HFFc6 (cell line): ENCODE measurements at places on chromosomes 4 and X. TPM values are rescaled to one million over a fixed set of nuclear protein-coding genes. Genes with fewer than 3 reads are reported as not detected.

DNA sequence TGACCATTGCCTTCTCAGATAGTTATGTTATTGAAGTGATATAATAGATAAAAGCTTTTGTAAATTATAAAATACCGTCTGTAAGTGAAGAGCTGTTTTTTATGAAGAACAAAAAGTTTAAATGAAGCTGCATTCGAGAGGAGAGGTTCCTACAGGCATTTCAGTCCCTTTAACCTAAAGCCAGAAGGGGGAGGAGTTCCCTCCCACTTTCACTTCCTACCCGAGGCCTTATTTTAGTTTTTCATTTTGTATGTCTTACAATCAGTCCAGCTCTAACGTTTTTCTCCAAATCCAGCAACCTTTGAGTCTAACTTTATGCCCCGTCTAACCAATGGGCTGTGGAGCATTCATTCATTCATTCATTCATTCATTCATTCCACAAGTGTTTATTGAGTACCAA, 16.5 kb upstream of the SOX3 start:
- no peak overlapping the region for H3K27ac ChIP-seq
- H3K4me3 ChIP-seq: no peak overlapping the region
- no peak for DNase-seq
- no peaks in the 10 kb centered on the region for H3K27me3 ChIP-seq
- no peaks in the 10 kb centered on the region for H3K36me3 ChIP-seq

FRG2 gene
- total RNA-seq: not detected in 3 replicates

PAGE1 gene
- total RNA-seq: not detected in 3 replicates

MSX1 gene
- total RNA-seq: 5.6 to 7.6 TPM (median 5.6 TPM) in 3 replicates

FDCSP gene
- total RNA-seq: not detected in 3 replicates

DNA sequence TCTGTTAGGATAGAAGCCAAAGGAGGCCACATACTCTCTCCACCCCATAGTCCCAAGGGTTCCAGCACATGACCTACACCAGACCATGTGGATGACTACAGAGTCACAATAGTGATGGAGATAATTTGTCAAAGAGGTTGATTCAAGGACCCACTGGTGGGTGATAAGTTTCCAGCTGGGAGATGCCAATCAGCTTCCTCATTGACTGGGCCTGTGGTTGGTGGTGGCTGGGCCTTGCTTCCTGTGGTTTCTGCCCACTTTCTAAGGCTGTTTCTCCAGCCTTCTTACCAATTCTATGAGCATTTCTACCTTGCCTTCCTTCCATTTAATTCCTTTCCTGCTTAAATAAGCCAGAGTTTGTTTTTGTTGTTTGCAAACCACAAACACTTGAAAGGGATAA, 95.5 kb upstream of the CPEB2 start:
- H3K4me3 ChIP-seq: no peak overlapping the region
- DNase-seq: no peak
- H3K27ac ChIP-seq: no peak overlapping the region
- H3K36me3 ChIP-seq: no peaks in the 10 kb centered on the region

DNA sequence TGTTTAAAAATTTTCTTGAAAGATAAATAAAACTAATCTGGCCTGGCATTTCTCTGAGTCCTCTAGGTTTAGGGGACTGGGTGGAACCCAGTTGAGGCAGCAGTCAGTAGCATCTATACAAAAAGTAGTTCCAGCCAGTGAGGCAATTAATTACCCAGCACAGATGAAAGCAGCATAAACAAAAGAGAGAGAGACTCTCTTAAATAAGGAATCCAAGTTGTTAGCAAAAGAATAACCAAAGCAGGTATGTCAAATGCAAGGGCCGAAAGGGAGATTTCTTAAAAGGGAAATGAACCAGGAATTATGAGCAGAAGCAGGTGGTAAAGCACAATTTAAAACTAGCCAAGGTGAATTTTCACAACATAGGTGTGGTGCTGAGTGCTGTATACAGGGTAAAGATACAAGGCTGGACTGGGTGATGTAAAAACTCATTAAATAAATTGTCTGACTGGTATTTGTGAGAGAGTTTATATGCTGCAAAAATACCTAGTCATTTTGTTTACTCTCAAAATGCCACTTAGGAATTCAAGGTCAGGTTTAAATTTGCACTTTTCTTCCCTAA, 94.6 kb upstream of the GALNT7 start:
- H3K27ac ChIP-seq: no peak overlapping the region
- no peaks in the 10 kb centered on the region for H3K4me1 ChIP-seq
- H3K4me3 ChIP-seq: no peak overlapping the region
- no peaks in the 10 kb centered on the region for H3K36me3 ChIP-seq
- H3K27me3 ChIP-seq: peaks cover under 1% of the 10 kb centered on the region
- DNase-seq: no peak

- peaks cover 19% of the 10 kb centered on the region for H3K36me3 ChIP-seq
- H3K27me3 ChIP-seq: no peaks in the 10 kb centered on the region
- H3K27ac ChIP-seq: no peak overlapping the region
- no peak for DNase-seq
- no peak overlapping the region for H3K4me3 ChIP-seq
- peaks cover 25% of the 10 kb centered on the region for H3K4me1 ChIP-seq
These were observed 94.4 kb upstream of the CD99 start for GRCh38 chrX:2596555-2597255.

ZCCHC18 gene
- 0.24 to 0.33 TPM (median 0.30 TPM) in 3 replicates for total RNA-seq

DNA sequence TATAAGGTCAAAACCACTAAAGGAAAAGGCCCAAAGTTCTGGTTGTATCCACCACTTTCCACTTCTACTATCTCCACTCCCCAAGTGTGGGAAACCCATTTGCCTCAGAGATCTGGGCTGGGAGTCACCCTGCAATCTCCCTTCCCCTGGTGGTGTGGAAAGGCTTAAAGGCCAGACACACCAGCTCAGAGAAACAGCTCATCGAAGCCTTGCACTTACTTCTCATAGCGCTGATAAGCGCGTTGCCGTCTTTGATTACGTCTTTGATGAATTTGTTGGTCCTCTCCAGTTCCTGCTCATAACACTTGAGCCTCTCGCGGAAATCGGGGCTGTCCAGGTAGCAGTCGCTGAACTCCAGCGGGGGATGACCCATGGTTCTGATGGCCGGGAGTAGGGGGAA, 647 bp downstream of the OPHN1 start:
- peak overlapping the region; percentile 97 for H3K27ac ChIP-seq
- DNase-seq: no peak
- no peaks in the 10 kb centered on the region for H3K27me3 ChIP-seq
- H3K36me3 ChIP-seq: peaks cover 16% of the 10 kb centered on the region; the same call in 1 of the 2 replicates

GRCh38 chr4:54658252-54659093, 716 bp downstream of the KIT start:
- DNase-seq: peak; percentile 36
- H3K4me3 ChIP-seq: peak overlapping the region; percentile 86
- H3K4me1 ChIP-seq: peaks cover 39% of the 10 kb centered on the region
- peaks cover 26% of the 10 kb centered on the region for H3K27me3 ChIP-seq
- H3K36me3 ChIP-seq: no peaks in the 10 kb centered on the region
- peak overlapping the region; percentile 31; the same call in 1 of the 2 replicates for H3K27ac ChIP-seq

GRCh38 chr4:105145903-105146275, 787 bp upstream of the TET2 start:
- peaks cover 43% of the 10 kb centered on the region for H3K4me1 ChIP-seq
- no peaks in the 10 kb centered on the region; the same call in 1 of the 2 replicates for H3K27me3 ChIP-seq
- peak overlapping the region; percentile 99 for H3K4me3 ChIP-seq
- peak overlapping the region; percentile 54 for H3K27ac ChIP-seq
- peaks cover 8% of the 10 kb centered on the region for H3K36me3 ChIP-seq

P2RY4 gene
- total RNA-seq: not detected in 2 replicates

GRCh38 chr4:121669163-121669550, 27.6 kb downstream of the ANXA5 start:
- H3K27me3 ChIP-seq: no peaks in the 10 kb centered on the region
- DNase-seq: peak; percentile 54
- peaks cover 88% of the 10 kb centered on the region for H3K4me1 ChIP-seq
- H3K36me3 ChIP-seq: peaks cover 63% of the 10 kb centered on the region

DNA sequence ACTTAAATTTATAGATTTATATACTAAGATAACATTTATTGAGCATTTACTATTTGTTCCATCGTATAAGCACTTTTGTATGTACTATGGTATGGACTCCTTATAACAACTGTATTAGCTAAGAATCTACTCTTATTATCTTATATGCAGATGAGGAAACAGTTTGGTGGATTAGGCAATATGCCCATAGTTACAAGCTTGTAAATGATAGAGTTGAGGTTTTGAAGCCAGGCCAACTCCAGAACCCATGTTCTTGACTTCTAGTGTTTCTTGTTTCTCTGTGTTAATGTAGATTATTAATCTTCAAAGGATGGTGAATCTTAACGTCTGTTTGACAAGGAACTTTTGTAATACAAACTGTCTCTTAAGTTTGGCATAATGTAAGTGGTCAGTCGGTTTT, 71.3 kb downstream of the STIM2 start:
- H3K4me3 ChIP-seq: no peak overlapping the region
- H3K27ac ChIP-seq: no peak overlapping the region
- no peaks in the 10 kb centered on the region for H3K27me3 ChIP-seq
- no peak for DNase-seq

SLC9B1 gene
- 0.35 to 0.36 TPM in 2 of 3 replicates, not detected in the other for total RNA-seq

DNA sequence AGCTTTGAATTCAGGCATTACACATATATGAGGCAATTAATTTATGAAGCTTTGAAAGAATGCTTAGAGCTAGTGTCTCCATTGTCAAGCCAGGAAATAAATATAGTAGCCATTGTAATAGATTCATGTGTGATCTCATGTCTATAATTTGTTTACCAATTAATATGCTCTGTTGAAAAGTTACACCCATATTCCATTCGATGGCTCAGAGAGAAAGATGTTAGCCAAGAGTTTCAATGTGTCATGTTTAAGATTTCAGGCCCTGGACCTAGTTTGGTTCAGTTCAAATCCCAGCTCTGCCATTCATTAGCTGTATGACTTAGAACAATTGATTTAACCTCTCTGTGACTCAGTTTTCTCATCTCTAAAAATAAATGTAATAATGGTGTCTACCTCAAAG, 263.3 kb downstream of the SNCA start:
- H3K27me3 ChIP-seq: no peaks in the 10 kb centered on the region
- no peak for DNase-seq
- H3K27ac ChIP-seq: no peak overlapping the region
- no peak overlapping the region for H3K4me3 ChIP-seq
- no peaks in the 10 kb centered on the region for H3K4me1 ChIP-seq

DSPP gene
- total RNA-seq: not detected in 2 replicates

NKX3-2 gene
- 0.08 to 0.16 TPM in 2 of 3 replicates, not detected in the other for total RNA-seq

GRCh38 chr4:76504613-76505465, 69.8 kb downstream of the SHROOM3 start:
- no peaks in the 10 kb centered on the region for H3K4me1 ChIP-seq
- H3K27me3 ChIP-seq: peaks cover 12% of the 10 kb centered on the region
- no peak overlapping the region for H3K27ac ChIP-seq
- H3K36me3 ChIP-seq: no peaks in the 10 kb centered on the region

HS6ST2 gene
- not detected in 3 replicates for total RNA-seq

ELK1 gene
- 44.0 to 46.3 TPM (median 44.5 TPM) in 3 replicates for total RNA-seq

GRCh38 chrX:110059410-110059809, 56.5 kb downstream of the TMEM164 start:
- H3K36me3 ChIP-seq: peaks cover under 1% of the 10 kb centered on the region; the same call in 1 of the 2 replicates
- no peak overlapping the region for H3K4me3 ChIP-seq
- peaks cover 18% of the 10 kb centered on the region for H3K4me1 ChIP-seq

DNA sequence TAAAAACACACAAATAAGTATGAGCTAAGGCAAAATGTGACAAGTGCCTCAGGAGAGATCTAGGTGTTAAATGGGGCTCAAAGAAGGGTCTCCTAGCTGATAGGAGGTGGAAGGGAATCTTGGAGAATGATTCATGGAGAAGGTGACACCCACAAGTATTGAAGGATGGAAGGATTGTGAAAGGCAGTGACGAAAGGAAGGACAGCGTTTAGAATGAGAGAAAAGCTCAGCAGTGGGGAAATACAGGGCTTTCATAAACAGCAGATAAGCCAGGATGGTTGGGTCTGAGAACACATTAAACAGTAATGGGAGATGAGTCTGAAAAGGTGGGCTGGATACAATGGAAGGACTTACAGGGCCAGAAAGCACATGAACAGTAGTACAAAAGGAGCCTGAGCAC, 11.5 kb downstream of the ANXA5 start:
- H3K27me3 ChIP-seq: no peaks in the 10 kb centered on the region
- DNase-seq: no peak
- peaks cover 34% of the 10 kb centered on the region for H3K4me1 ChIP-seq
- peaks cover 30% of the 10 kb centered on the region for H3K36me3 ChIP-seq

USP26 gene
- total RNA-seq: not detected in 3 replicates

DNA sequence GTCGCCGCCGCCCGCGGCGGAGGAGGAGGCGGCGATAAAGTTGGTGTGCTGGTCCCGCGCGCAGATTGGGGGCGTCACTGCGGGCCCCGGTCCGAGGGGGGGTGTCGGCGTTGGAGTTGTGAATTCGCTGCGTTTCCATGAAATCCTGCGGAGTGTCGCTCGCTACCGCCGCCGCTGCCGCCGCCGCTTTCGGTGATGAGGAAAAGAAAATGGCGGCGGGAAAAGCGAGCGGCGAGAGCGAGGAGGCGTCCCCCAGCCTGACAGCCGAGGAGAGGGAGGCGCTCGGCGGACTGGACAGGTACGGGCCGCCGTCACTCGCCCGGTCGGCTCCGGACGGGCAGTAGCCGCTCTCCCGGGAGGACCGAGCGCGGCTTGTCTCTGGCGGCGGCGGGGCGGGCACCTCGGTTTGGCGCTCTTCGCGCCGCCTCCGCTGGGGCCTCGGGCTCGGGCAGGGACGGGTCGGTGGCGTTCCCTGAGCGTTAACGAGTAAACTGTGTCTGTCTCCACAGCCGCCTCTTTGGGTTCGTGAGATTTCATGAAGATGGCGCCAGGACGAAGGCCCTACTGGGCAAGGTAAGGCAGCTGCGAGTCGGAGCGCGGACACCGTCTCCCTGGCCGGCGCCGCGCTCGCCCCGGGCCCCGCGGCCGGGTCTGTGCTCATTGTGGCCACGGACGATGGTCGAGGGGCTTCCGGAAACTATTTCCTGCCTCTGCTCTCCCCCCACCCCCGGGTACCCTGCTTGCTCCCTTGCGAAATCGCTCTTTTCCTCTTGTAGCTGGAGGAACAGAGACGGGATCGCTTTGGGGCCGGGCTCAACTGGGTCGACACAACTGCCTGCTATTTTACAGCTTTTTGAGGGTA, 658 bp downstream of the KDM6A start:
- peak; percentile 17 for DNase-seq
- H3K27ac ChIP-seq: peak overlapping the region; percentile 95
- H3K4me1 ChIP-seq: peaks cover 6% of the 10 kb centered on the region

PPP4R3C gene
- total RNA-seq: not detected in 2 replicates

GRCh38 chrX:74593593-74593992, 20.8 kb downstream of the RLIM start:
- H3K4me1 ChIP-seq: no peaks in the 10 kb centered on the region; the same call in 1 of the 2 replicates
- no peak overlapping the region for H3K27ac ChIP-seq

GRCh38 chr4:87049508-87049907, 114.7 kb downstream of the AFF1 start:
- peaks cover 32% of the 10 kb centered on the region for H3K4me1 ChIP-seq
- H3K27ac ChIP-seq: no peak overlapping the region
- H3K27me3 ChIP-seq: peaks cover 2% of the 10 kb centered on the region; the same call in 1 of the 2 replicates

- no peak overlapping the region for H3K27ac ChIP-seq
- H3K36me3 ChIP-seq: no peaks in the 10 kb centered on the region
- H3K4me3 ChIP-seq: no peak overlapping the region
- no peak for DNase-seq
- H3K4me1 ChIP-seq: no peaks in the 10 kb centered on the region
These were observed 560.8 kb downstream of the FGF13 start for GRCh38 chrX:138150709-138151108.

DNA sequence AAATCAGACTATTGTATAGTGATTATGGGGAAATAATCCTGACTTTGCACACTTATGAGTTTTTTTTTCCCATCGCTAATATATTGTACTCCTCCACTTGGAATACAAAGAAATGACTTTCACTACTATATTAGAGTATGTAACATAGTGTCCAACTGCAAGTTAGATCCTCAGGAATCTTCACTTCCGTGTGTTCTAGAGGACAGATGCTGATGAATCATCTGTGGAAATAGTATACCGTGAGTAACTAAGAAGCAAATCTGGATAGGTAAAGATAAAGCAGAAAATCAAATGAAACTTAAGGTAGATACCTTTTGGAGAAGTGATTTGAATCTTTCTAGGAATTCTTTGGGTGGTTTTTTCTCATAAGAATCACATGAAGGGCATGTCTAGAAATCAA, 8.3 kb downstream of the IL21 start:
- no peaks in the 10 kb centered on the region for H3K36me3 ChIP-seq
- H3K4me1 ChIP-seq: no peaks in the 10 kb centered on the region
- DNase-seq: no peak
